ENCODE measurements at places on chromosomes 7 and 10. TPM values are rescaled to one million over a fixed set of nuclear protein-coding genes. Genes with fewer than 3 reads are reported as not detected.

The ERV3-1 gene
- total RNA-seq, result 20.2 TPM

DNA sequence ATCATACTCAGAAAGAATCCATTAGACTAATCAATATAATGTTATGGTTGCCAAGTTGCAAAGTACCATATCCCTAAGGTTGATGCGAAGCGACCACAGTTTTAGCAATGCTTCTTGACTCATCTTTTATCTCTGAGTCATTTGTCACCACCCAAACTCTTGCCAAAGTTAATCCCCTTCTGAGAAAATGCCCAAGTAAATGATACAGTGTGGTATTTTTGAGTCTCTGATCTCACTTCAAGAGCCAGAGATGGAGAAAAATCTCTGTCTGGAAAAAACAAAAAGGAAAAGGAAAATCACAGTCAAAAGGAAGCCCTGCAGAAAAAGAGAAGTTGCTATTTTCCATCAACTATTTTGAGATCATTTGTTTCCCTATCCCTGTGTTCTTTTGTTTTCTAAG lies 26.7 kb upstream of the OTUD1 start:
- no peaks in the 10 kb centered on the region for H3K36me3 ChIP-seq
- no peak overlapping the region for H3K4me3 ChIP-seq
- H3K27ac ChIP-seq, result no peak overlapping the region
- peak; percentile 9 for DNase-seq
- H3K27me3 ChIP-seq, result no peaks in the 10 kb centered on the region
- no peaks in the 10 kb centered on the region for H3K4me1 ChIP-seq

DNA sequence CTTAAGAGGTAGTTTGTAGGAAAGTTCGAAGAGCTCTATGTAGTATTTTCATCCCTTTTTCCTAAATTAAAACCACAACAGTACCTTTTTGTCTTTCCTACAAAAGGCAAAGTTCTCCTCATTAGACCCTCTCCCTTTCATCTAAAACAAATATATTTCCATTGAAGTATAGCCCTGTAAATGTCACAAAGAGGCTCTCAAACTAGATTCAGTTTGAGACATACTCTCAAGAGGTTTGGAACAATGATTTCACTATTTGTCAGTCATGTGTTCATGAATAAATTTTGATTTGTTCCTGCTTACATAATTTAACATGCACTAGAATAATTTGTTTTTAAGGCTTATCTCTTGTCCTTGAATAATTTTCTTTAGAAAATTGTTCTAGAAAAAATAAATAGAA lies 12.2 kb downstream of the TAS2R16 start:
- no peak overlapping the region for H3K27ac ChIP-seq
- no peaks in the 10 kb centered on the region for H3K36me3 ChIP-seq
- no peak overlapping the region for H3K4me3 ChIP-seq
- H3K4me1 ChIP-seq, result no peaks in the 10 kb centered on the region
- no peak for DNase-seq
- no peaks in the 10 kb centered on the region for H3K27me3 ChIP-seq

GRCh38 chr7:106599343-106599698 lies 61.6 kb downstream of the CCDC71L start:
- H3K27me3 ChIP-seq, result no peaks in the 10 kb centered on the region
- H3K36me3 ChIP-seq, result no peaks in the 10 kb centered on the region
- no peak overlapping the region for H3K4me3 ChIP-seq
- DNase-seq, result no peak
- H3K4me1 ChIP-seq, result no peaks in the 10 kb centered on the region
- H3K27ac ChIP-seq, result no peak overlapping the region

GRCh38 chr10:104247513-104248146 lies 7.1 kb upstream of the GSTO1 start:
- H3K27me3 ChIP-seq, result no peaks in the 10 kb centered on the region
- no peak overlapping the region for H3K27ac ChIP-seq
- DNase-seq, result no peak
- H3K4me3 ChIP-seq, result no peak overlapping the region
- no peaks in the 10 kb centered on the region for H3K36me3 ChIP-seq
- no peaks in the 10 kb centered on the region for H3K4me1 ChIP-seq

- no peaks in the 10 kb centered on the region for H3K27me3 ChIP-seq
- no peaks in the 10 kb centered on the region for H3K36me3 ChIP-seq
- H3K4me3 ChIP-seq, result no peak overlapping the region
- no peak overlapping the region for H3K27ac ChIP-seq
- no peak for DNase-seq
These were observed 2.8 kb upstream of the SSC4D start for GRCh38 chr7:76412249-76412648.

- no peaks in the 10 kb centered on the region for H3K4me1 ChIP-seq
- no peaks in the 10 kb centered on the region for H3K36me3 ChIP-seq
- no peak overlapping the region for H3K4me3 ChIP-seq
- no peak overlapping the region for H3K27ac ChIP-seq
- no peaks in the 10 kb centered on the region for H3K27me3 ChIP-seq
These were observed 581.3 kb downstream of the ATRNL1 start for GRCh38 chr10:115674496-115674895.

DNA sequence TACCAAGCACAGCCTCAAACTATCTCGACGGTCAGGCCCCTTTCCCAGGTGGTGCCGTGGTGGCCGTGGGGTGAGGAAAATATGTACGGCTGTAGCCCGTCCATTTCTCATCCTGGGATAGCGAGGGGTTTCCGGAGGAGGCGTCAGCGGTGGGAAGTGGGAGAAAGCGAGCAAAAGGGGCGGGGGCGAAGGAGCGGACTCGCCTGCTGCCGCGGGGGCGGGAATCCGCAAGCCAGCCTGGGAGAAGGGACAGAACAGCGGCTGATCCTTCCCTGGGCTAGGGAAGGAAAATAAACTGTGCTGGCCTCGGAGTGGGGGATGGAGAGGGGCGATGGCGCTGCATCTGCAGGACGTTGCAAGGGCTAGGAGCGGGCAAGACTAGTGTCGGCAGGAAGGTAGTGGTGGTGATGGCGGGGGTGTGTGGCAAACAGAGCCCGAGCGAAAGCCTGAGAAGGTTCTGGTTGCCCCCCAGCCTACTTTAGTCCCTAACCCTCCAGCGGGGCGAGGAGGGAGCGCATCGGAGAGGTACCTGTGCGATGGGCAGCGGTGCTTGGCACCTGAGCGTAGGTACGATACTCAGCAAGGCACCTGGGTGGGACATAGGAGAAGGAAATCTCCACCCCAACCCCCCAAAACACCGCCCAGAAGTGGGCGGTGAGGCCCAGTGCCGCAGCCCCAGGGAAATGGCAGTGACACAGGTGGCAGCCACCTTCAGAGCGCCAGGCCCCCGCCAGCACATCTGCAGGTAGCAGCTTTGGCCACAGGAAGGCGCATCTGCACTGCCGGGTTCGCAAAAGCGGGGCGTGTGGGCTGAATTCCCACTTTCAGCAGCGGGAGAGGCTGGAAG lies 49.9 kb upstream of the STEAP1B start:
- H3K27ac ChIP-seq, result no peak overlapping the region
- H3K4me1 ChIP-seq, result peaks cover 5% of the 10 kb centered on the region
- H3K4me3 ChIP-seq, result peak overlapping the region; percentile 61
